ENCODE measurements at places on chromosomes 6 and 20.

- DNase-seq: no peak
Measured at GRCh38 chr20:63884506-63885263, 10.2 kb upstream of the DNAJC5 start.

GRCh38 chr20:33862709-33863403 is 51.7 kb downstream of the CHMP4B start:
- peak; percentile 28 for DNase-seq

GRCh38 chr6:56570413-56571359 is 72.0 kb downstream of the DST start:
- no peak for DNase-seq

GRCh38 chr6:169566961-169567750 is 134.7 kb downstream of the WDR27 start:
- no peak for DNase-seq

GRCh38 chr20:53950578-53950977 is 119.8 kb downstream of the BCAS1 start:
- DNase-seq: no peak

- peak; percentile 59 for DNase-seq
Measured at GRCh38 chr6:11231564-11232192, 790 bp downstream of the NEDD9 start.

DNA sequence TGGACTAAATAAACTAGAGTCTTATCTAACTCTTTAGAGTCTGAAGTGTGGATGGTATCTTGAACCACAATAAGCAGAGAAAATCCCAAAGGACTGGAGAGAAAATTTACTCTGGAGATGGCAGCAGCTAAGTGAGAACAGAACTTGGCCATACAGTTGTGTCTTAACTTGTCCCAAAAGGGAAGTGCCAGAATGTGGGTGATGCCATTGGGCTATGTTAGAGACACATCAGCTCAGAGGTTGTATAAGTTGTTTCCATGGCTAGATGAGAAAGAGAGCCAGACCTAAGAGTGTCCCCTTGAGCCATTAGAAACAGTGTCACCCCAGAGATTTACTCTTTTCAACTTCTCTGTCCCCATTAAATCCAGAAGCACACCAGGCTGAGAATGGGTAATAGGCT is 36.2 kb downstream of the FOXO3 start:
- no peak for DNase-seq

DNA sequence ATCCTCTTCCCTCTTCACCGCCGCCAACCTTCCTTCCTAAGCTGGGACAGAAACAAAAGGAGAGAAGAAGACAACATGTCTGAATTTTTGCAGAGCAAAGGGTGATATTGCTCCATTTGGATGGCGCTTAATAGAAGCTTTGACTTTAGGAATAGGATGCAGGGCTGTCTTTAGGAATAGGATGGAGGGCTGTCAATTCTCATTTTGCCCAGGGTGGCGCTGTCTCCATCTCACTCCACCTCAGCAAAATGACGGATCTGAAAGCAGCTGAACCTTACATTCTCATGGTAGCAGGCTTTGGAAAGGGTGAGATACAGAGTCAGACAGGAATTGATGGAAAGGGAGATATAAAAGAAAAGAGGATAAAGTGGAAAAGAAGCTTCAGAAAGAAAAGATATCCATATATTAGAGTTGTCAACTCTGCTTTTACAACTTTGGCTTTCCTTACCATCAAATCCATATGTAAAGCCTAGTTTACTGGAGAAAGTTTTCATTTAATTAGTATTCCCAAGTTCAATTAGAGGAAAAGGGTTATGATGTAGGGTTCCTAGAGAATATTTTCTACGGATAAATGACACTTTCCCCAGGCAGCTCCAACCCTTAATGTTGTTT is 2.4 kb downstream of the MTCL3 start:
- peak; percentile 49 for DNase-seq

DNA sequence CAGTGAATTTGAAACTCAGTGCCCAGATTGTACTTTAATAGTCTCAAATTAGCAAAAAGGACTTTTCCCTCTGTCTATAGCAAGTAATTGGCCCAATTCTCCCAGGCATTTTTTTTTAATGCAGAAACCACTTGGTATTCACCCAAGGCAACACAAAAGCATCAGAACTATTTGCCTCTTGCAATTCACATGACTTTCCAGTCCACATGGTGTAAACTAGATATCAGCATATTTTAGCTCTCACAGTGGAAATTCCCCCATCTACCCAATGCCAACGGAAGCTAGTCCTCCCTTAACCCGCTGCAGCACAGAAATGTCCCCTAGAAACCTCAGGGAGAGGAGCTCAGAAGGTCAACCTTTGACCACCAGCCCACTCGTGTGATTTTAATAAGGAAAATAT is 103.4 kb upstream of the CDYL start:
- no peak for DNase-seq

- DNase-seq: no peak
Measured at GRCh38 chr6:123641497-123641896, 4.7 kb upstream of the TRDN start.

DNA sequence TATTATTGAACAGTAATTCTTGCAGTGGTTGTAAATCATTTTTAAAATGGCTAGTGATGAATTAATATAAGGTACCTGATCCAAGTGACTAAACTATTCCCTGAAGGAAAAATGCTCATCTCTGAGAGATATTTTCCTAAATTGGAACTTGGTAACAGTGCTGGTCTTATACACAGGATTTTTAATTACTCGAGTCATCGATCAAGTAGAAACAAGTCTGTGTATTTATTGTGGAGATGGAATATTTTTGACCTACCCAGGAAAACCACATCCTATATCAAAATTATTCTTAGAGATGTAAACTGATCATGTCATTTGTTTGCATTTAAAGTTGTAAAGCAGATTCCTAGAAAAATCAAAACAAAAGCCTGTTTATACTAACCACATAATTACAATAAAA is 166.9 kb downstream of the MOXD1 start:
- DNase-seq: no peak

GRCh38 chr6:161238500-161238899 is 35.4 kb downstream of the AGPAT4 start:
- no peak for DNase-seq

- no peak for DNase-seq
Measured at GRCh38 chr20:44306927-44307326, 4.1 kb downstream of the FITM2 start.

GRCh38 chr6:35727231-35727934 is 9.4 kb upstream of the ARMC12 start:
- no peak for DNase-seq

GRCh38 chr20:57570920-57571319 is 10.0 kb downstream of the PCK1 start:
- no peak for DNase-seq

GRCh38 chr6:111278731-111279130 is 191.4 kb downstream of the SLC16A10 start:
- DNase-seq: no peak

DNA sequence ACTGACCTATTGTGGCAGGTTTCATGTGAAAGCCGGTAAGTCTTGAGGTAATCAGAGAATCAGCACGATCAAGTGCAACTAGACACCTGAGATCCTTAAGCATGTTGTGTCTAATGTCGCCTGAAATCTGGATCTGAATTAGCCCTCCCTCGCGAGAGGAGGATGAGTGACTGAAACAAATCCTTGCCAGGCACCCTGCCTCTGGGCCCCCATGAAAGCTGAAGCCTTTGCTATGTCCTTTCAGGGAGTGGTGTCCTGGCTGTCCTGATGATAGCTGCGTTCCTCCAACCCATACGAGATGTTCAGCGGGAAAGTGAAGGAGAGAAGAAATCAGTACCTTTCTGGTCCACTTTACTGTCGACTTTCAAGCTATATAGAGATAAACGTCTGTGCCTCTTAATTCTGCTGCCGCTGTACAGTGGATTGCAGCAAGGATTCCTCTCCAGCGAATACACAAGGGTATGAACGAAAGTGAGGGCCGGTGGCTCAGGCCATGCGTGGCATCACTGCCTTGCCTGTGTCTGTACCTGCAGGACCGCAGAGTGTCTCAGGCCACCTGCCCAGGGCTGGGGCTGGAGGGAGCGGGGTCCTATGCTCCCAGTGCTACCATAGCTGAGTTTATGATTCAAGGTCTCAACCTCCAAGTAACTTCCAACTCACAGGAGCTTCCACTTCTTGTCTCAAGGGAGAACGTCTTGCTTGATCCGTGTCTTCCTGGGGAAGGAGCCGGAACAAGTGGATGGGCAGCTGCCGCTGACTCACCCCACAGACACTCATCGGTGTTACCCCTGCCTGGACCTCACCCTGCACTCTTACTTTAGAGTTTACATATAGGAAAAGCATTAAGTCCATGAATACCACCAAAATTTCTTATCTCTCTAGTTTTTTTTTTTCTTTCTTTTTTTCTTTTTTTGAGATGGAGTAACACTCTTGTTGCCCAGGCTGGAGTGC is 12.8 kb downstream of the UNC93A start:
- DNase-seq: no peak

- no peak for DNase-seq
Measured at GRCh38 chr6:65627015-65627414, 80.0 kb downstream of the EYS start.

DNA sequence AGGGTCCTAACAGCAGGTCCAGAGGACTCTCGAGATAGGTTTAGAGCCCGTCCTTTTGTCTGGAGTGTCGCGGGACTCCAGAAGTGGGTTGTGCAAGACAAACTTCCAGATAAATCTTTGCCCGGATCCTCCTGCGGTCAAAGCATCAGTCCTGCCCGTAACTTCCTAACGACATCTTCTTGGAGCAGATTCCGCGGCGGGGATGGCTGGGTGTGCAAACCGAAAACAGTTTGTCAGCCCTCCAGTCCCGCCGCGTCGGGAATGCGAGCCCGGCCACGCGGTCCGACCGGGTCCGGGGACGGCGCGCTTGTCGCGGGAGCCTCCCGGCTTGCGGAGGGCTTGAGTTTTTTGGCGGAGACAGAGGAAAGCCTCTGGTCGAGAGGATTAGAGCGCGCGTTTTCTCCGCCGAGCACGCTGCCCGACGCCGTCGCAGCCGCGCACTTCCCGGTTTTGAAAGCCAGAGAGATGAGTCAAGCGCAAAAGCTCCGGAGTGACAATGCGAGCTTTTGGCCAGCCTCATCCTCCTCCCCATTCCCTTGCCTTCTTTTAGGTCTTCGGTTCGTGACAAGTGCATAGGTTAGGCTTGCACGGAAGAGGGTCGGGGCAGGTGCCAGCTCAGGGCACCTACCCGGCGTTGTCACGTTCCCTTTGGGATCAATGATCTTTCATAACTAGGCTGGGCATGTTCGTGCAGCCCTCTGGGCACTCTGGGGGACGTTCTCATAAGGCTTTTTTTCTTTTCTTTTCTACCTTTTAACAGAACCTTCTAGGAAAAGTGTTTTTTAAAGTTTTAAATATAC is 91.3 kb upstream of the PRDM1 start:
- DNase-seq: peak; percentile 14

GRCh38 chr20:34412453-34412852 is 49.4 kb downstream of the ITCH start:
- no peak for DNase-seq
